NCI-H524 (cell line): ENCODE measurements at places on chromosomes 2 and 18.

DNA sequence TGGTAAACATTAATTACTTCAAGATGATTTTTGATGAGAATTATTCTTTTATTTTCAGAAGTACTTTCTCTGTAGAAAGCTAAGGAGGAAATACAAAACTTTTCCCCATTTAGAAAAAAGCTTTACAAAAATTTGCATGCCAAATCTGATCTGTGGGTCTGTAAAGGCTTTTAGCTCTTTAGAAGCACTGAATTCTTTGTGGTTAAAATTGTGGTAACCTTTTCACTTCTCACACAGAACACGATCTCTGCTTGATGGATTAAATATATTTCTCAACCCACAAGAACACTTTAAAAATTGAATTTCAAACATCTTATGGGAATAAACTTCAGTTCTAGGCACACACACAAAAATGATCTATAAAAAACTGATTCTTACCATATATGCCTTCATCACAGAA, 63.7 kb downstream of the VIL1 start:
- no peak for DNase-seq

- DNase-seq, result no peak
Observed at GRCh38 chr2:241774419-241775222, 2.0 kb upstream of the GAL3ST2 start.

GRCh38 chr2:59308108-59308507, 1067.0 kb upstream of the FANCL start:
- DNase-seq, result no peak

- DNase-seq, result no peak
Observed at GRCh38 chr18:44871771-44872170, 191.1 kb downstream of the SETBP1 start.

DNA sequence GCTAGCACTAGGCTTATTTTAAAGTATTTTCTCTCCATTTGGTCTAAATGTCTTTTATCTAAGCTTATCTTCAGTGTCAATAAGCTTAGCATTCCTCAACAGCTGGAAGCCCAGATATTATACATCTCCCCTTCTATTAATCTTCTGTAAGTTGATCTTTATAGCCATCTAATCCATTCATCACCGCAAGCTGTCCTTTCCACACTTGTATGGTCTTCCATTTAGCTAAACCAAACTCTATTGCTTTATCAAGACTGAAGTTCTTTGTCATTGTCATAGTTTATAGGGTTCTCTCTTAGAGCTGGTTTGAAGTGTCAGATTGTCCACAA, 101.3 kb upstream of the GPR45 start:
- DNase-seq, result peak; percentile 85

DNA sequence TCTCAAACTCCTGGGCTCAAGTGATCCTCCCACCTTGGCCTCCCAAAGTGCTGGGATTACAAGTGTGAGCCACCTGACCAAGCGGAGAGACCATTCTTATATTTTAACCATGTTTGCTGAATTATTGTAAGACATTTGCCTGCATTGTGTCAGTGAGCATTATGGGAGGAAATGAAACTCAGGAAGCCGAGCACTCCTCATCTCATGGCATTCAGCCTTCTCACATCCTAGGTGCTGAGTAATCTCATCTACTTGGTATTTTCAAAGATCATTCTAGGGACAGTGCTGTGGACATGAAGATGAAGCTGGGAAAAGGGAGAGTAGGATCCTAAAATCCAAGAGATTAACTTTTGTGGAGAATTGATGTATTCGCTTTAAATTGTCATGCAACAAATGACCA, 66.1 kb downstream of the NAPG start:
- no peak for DNase-seq
